MCF 10A (cell line): ENCODE measurements at places on chromosomes 13 and 19.

DNA sequence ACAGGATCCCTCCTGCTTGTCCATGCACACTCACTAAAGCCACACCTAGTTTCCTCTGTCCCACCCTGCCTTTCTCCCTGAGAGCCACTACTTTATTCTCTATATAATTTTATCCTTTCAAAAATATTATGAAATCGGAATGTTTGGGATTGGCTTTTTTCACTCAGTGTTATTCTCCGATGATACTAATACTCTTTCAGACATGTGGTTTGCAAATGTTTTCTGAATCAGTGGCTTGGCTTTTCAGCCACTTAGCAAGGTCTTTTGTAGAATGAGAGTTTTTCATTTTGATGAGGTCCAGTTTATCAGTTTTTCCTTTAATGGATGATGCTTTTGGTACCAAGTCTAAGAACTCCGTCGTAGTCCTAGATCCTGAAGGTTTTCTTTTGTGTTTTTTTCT is 11.6 kb downstream of the SPATA13 start:
- no peaks in the 10 kb centered on the region for H3K27me3 ChIP-seq
- H3K4me1 ChIP-seq = no peaks in the 10 kb centered on the region
- H3K4me3 ChIP-seq = no peak overlapping the region
- H3K27ac ChIP-seq = no peak overlapping the region
- DNase-seq = no peak
- H3K36me3 ChIP-seq = no peaks in the 10 kb centered on the region

DNA sequence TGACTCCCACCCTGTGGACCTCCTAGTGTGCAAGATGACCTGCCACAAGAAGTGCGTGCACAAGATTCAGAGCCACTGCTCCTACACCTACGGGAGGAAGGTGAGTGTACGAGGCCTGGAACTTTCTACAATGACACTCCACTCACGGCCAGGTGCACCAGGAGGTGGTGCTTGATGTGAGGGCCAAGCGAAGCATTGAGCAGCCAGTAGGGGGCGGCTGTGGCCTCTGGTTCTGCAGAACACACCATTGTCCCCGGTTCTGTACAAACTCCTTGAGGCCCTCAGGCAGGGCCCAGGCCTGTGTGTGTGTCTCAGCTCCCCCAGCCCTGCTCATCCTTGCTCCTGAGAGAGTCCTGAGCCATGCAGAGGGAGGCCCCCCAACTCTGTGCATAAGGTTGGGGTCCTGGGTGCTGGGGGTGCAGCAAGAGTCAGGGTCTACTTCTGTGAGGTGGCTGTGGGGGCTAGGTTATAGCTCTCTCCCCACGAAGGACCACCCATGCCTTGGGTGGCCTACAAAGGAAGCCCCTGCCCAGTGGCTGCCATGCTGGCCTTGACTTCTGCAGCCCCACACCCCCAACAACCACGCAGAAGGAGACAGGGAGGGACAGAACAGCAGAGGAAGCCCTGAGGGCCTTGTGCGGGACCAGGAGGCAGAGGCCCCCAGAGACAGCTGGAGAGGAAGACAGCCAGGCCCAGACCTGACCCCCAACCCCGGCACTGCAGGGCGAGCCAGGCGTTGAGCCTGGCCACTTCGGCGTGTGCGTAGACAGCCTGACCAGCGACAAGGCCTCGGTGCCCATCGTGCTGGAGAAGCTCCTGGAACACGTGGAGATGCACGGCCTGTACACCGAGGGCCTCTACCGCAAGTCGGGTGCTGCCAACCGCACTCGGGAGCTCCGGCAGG is 9.7 kb upstream of the USE1 start:
- no peaks in the 10 kb centered on the region for H3K27me3 ChIP-seq
- peak; percentile 71 for DNase-seq
- H3K4me3 ChIP-seq = no peak overlapping the region
- H3K4me1 ChIP-seq = peaks cover 4% of the 10 kb centered on the region
- peaks cover 36% of the 10 kb centered on the region for H3K36me3 ChIP-seq

DNA sequence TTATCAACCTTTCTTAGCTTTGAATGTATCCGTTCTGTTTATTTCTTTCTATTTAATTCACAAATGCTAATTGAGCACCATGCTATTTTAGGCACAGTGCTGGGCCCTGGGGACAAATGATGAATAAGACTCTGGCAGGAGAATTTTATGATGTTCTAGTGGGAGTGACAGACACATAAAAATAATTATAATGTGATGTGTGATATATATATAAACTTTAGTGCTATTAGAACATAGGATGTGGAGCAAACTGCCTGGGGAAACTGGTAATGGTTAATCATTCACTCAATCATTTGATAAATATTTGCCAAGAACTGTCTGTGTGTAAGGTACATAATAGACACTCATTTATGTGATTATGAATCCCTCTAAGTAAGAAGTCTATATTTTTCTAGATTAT is 50.7 kb upstream of the FRY start:
- peaks cover 20% of the 10 kb centered on the region for H3K4me1 ChIP-seq
- peaks cover 6% of the 10 kb centered on the region for H3K36me3 ChIP-seq

DNA sequence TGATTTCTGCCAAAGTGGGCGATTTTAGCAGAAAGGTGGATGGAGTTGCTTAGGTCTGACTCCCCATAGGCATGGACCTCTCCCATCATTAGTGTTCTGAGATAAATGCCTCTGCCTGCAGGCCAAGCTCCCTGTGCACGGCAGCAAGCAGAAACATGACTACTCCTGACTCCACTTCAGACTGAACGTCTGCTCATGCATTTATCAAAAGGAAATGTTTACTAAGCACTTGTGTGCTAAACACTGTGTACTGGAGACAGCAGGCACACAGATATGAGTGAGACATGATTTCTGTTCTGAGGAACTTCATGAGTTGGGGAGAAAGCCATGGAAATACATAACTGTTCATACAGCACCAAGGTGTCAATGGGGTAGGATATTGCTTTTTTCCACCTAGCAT is 149.6 kb downstream of the MIPEP start:
- no peak for DNase-seq
- H3K4me3 ChIP-seq = no peak overlapping the region
- H3K4me1 ChIP-seq = peaks cover 9% of the 10 kb centered on the region
